Right lobe of liver (tissue), 6 donors: ENCODE measurements at places on chromosomes 4 and X. TPM values are rescaled to one million over a fixed set of nuclear protein-coding genes. Genes with fewer than 3 reads are reported as not detected.

DNA sequence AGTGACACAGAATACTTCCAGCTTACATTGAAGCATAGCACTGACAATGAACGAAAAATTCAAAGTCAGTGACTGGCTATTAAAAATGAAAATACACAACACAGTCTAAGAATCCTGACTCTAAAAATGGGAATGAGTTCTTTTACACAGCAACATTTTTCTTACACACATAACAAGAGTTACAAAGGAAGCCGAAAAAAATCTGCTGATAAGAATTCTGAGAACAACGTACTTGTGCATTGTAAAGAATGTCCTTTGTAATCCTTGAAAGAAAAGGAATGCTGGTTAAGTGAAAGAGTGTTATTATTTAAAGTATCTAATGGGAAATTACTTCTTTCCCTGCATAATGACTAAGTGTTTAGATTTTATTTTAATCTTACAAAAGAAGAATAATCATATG is 199.4 kb downstream of the PRDM5 start:
- DNase-seq = no peak

DNA sequence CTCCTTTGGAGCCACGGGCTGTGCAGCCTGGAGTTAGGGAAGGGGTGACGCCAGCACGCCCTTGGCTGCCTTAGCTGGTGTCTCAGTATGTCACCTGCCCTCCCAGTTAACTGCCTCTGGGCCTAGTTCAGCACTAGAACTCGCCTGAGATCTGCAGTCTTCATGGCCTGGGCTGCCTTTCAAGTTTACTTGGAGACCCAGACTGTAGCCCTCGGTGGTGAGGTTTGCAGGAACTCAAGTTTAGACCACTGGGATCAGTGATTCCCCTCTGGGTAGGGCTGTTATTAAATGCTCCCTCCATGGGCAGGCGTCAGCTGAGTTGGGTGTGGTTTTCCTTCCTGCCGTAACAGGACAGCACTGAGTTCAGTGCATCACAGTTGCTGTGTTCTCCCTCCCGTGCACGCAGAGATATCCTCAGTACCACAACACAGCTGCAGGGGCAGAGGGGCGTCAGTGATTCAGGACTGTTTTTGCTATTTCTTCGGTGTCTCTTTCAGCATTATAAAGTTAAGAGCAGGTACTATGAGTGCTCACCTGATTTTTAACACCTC is 30.5 kb downstream of the PLAC8 start:
- no peak for DNase-seq

- no peak for DNase-seq
Measured at GRCh38 chr4:77360451-77360850, 203.4 kb downstream of the CCNG2 start.

- DNase-seq = no peak
Measured at GRCh38 chr4:185693548-185694215, 118.3 kb downstream of the SORBS2 start.

DNA sequence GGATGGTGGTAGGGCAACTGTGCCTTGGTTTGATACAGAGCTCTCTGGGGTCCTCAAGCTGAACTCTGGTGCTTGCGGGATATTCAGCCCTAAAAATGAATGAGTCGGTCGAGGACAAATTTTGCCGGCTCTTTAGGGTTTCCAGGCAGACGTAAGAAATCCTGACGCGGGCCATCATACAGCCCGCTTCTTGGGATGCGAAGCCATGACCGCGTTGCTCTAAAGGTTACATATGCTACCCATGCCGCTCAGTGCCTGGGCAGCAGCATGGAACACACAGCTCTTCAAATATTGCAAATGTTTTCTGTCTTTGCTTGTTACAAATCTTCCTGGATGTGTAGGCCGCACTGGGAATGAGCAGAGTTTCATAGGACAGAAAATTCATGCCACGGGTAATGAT is 55.6 kb downstream of the NBDY start:
- peak; percentile 22 for DNase-seq

DNA sequence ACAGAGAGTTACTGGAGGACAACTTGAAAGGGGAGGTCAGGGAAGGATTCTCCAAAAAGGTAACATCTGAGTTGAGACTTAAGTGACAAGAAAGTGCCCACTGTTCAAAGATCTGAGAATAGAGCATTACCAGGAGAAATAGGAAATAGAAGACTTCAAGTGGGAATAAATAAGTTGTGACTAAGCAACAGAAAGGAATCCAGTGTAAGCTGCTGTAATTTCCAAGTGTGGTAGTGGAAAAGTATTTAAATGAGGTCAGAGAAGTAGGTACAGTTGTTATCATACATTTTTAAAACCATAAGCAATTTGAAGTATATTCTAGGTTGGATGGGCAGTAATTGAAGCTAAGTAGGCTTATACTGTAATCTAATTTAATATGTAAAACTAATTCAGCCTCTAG is 211.9 kb downstream of the FBXO8 start:
- DNase-seq = no peak

DNA sequence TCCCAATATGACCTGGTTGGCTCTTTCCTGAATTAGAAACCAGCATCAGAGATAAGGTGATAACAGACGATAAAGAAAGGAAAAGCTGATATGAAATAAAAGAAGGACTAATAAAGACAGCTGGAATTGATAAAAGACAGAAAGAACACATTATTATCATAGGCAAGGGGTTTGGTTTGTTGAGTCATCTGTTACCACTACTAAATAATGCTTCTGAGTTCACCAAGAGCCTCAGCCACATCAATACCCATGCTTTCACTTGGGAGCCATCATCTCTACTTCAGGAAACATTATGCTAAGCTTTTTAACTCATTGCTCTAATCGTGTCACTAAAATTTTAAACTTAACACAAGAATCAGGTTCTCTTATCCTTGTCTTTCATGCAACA is 27.6 kb downstream of the ANXA5 start:
- no peak for DNase-seq

DNA sequence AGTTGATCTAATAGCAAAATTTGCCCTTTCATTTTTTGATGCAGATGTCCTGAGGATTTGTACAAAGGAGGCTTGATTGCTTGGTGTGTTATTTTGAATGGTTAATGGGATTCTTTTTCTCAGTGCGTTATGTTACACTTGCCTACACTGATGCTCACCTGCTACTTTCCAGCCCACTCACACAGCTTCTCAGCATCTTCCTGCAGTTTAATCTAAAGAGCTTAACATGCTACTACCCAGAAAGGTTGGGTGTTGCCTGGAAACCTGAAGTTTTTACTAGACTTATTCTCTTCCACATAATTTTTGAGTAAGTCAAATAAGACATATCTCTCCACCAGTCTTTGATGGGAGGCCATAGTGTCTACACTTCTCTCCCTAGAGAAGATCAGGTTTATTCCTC is 9.9 kb upstream of the GPR101 start:
- DNase-seq = no peak

GRCh38 chr4:3634281-3634857 is 102.1 kb upstream of the LRPAP1 start:
- DNase-seq = no peak

DNA sequence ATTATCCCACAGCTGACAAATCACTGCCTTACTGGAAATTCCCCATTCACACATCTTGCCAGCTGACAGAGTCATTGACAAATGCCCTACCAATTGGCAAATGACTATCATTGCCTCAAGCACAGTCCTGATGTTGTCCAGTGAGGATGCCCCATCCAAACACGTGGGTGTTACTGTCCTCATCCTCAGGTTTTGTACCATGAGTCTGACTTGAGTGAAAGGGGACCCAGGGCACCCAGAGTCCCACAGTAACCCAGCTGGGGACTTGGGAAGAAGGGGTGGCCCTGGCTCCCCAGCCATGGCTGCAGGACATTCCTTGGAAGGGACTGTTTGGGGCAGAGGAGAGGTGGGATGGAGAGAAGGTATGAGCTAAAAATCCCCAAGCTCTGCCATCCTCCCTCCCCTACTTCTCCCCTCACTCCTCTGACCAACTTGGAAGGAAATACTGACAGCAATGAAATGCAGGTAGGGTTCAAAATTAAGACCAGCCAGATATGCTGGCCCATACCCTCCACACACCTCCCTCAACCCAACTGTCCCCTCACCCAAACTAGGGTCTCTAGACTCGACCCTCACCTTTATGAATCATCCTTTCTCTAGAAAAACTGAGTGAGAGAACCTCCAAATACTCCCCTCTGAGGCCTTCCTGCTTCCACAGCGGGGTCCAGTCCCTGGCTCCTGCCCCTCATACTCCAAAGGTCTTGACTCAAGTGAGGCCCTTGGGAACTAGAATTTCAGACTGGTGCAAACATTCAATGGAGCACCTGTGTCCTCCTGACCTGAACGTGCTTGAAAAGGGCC is 5.1 kb downstream of the TIMP1 start:
- DNase-seq = no peak

DNA sequence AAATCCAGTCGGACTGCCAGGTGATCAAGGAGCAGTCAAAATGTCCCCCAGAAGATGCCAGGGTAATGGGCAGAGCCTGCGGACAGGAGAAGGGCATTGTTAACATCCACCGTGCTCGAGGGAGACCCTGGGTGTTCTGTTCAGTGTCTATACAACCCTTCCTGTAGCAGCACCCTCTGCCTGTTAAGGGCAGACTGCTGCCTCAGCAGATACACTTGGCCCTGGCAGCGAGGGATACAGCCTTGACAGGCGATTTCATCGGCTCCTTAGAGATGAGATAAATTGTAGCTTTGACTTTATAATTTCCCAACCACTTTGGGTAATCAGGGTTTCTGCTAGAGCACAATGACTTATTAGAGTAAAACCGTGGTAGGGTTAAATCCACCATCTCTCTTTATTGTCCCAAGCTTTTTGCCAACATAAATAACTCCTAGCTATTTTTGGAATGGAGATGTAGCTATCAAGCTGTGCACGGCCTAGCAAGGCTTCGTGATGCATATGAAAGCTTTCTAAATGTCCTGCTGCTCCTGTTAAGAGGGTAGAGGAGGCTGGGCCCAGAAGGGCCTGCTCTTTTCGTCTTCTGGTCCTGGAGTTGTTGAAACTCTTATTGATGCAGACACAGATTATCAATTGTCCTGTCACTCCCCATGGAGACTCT is 195.9 kb downstream of the CPEB2 start:
- no peak for DNase-seq

DNA sequence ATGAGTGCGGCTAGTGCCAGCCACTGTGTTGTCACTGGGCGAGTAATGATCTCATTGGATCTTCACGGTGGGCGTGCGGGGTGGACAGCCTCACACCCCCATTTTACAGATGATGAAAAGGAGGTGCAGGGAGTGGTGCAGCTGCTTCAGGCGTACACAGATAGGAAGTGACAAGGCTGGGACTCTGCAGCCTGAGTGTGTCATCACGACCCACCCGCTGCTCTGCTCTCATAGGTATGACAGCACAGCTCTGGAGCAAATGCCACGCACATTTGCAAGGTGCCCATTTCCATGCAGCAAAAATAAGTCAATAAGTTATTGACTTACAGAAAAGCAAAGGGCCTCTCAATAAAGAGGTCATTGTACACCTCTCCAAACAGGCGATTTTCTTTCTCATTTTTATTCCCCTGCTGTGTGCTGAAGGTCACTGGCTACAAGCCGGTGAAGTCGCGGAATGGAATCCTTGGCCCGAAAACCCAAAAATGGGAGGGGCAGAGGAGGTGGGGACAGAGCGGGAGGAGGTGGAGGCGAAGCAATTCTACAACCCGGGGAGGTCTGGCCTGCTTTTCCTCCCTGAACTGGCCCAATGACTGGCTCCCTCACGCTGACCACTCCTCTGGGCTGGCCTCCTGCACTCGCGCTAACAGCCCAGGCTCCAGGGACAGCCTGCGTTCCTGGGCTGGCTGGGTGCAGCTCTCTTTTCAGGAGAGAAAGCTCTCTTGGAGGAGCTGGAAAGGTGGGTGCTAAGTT is at the start of gene SOD3:
TSS of gene SOD3 (plus strand) at position 658 of the 750 bp plus-strand sequence. CDS start 3,949 bp downstream, outside the sequence.
- peak; percentile 79 for DNase-seq

The CABS1 gene
- total RNA-seq = not detected

The GPRASP1 gene
- total RNA-seq = 0.61 TPM

The CT45A5 gene
- total RNA-seq = not detected

The DKK2 gene
- not detected for total RNA-seq

The TMSB15A gene
- total RNA-seq = not detected

The GIMD1 gene
- total RNA-seq = not detected

The SEPTIN6 gene
- 25.6 TPM for total RNA-seq
